ENCODE measurements at places on chromosomes 7 and 10.

GRCh38 chr7:134533288-134533771, 6.0 kb downstream of the AKR1B10 start:
- no peak for DNase-seq

- no peak for DNase-seq
These were observed 66.7 kb downstream of the SORCS3 start for GRCh38 chr10:104707602-104708459.

GRCh38 chr7:14579971-14580370, 322.6 kb downstream of the DGKB start:
- DNase-seq: no peak

- DNase-seq: no peak
These were observed 281.5 kb downstream of the CELF2 start for GRCh38 chr10:11299125-11299524.

GRCh38 chr10:44386546-44387052, 1.7 kb upstream of the CXCL12 start:
- DNase-seq: peak; percentile 57
